ENCODE measurements at places on chromosomes 4 and X.

DNA sequence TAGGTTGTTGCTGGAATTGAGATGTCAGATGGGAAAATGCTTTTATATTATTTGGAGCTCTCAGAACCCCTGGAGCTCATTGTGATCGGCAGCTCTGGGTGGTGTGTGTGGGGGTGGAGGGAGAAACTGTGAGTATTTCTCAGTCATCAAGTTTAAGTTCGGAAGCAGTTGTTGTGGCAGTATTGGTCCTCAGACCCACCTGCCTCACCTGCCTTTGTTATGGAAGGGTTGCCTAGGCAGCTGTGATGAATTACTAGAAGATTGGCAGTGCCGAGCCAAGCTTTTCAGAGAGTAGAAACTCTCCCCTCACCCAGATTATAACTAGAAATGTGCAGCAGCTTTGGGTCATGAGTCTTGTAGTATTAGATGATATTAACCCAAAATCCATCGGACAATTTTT, 9.5 kb downstream of the IGSF1 start:
- no peak for DNase-seq

DNA sequence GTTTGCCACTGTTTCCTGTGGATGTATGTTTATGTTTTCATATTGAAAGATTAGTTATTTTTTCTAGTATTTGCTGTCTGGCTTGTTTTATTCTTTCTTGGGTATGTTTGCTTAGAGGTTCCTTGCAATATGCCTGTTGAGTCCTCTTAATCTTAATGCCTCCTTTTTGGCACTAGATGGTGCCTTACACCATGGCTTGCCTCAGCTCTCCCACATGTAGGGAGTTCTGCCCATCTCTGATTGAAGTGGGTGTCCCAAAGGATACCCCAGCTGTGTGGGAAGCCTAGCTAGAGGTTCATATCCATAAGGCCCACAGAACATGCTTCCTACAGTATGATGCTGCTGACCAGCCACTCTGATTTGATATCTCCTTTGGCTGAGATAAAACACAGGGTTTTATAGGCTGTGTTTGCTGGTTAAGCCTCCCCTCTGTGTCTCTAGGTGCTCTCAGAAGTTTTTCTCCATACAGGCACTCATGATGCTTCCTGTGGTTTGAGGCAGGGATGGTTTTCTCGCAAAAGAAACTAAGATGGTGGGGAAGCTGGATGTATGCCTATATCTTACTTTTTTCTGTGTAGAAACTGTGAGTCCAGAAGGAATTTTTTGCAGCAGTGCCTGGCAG, 162.4 kb downstream of the ASB9 start:
- DNase-seq: no peak

GRCh38 chr4:188246488-188246887, 107.2 kb downstream of the TRIML1 start:
- no peak for DNase-seq

DNA sequence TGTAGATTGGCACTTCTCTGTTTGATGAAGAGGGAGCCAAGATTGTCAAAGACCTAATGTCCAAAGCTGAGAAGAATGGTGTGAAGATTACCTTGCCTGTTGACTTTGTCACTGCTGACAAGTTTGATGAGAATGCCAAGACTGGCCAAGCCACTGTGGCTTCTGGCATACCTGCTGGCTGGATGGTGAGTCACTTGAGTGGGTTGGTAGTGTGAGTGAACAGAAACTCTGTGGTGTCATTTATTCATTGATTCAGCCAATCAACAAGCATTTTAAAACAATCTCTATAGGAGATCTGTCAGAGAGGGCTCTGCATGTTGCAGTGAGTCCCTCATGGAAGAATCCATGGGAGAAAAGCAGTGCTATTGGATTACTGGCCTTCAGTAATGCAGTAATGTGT, 16.3 kb downstream of the TAF9B start:
- DNase-seq: peak; percentile 10

- peak; percentile 83 for DNase-seq
Measured at GRCh38 chr4:55468724-55469123, 73.0 kb downstream of the TMEM165 start.

GRCh38 chrX:19089555-19090040, 32.7 kb downstream of the ADGRG2 start:
- DNase-seq: no peak

- no peak for DNase-seq
Measured at GRCh38 chrX:106615041-106615440, 3.3 kb downstream of the RADX start.

GRCh38 chr4:54256491-54257486, 27.7 kb downstream of the PDGFRA start:
- DNase-seq: no peak

DNA sequence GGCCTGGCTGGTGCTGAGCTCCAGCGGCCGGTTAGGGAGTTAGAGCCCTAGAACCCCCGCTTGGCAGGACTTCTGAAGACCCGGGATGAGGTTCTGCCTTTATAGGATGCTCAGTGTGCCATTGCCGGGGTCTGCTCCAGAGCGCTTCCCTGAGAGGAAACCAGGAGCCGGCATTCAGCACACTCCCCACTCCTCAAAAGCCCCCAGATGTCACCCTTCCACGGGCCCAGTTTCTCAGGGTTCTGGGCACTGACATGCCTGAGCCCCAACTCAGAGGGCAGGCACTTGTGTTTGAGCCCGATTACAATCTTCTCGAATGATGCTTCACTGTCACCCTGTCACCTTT, 6.5 kb downstream of the NKX3-2 start:
- no peak for DNase-seq

- peak; percentile 35 for DNase-seq
Measured at GRCh38 chr4:149549911-149550310, 265.7 kb downstream of the IQCM start.

- DNase-seq: no peak
Measured at GRCh38 chrX:45143455-45143854, 57.2 kb downstream of the DIPK2B start.

DNA sequence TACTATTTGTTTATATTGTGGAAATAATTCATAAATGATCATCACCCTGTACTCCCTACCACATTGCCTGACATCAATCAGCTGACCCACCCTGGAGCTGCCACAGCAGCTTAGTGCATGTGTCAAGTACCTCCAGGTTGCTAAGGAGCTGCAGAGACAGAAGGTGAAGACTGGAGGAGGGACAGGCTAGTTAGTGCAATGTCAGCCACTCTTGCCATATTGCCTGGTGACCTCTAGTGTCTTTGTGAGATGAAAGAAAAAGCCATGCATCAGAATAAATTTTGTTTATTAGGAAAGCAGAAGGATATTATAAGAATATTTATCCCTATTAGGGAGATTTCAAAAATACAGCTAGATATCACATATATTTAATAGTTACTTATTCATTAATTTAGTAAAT, 243.9 kb upstream of the FAT4 start:
- no peak for DNase-seq

DNA sequence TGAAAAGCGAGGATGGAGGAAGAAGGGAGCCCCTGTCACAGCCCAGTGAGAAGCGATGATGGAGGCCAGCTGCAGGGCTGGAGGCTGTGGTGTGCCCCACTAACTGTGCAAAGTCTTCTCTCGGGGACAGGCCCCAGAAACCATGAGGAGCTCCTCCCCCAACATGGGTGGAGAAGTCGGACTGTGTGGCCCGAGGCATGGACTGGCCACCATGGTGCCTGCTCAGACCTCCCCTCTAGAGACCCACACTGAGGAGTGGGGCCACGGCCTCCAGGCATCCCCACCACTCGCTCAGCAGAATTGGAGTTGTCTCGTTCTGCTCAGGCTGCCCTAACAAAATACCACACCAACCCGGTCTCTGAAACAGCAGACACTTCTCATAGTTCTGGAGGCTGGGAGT, 12.2 kb upstream of the PDE6B start:
- no peak for DNase-seq

GRCh38 chrX:48702716-48703115, 6.2 kb downstream of the SUV39H1 start:
- no peak for DNase-seq

DNA sequence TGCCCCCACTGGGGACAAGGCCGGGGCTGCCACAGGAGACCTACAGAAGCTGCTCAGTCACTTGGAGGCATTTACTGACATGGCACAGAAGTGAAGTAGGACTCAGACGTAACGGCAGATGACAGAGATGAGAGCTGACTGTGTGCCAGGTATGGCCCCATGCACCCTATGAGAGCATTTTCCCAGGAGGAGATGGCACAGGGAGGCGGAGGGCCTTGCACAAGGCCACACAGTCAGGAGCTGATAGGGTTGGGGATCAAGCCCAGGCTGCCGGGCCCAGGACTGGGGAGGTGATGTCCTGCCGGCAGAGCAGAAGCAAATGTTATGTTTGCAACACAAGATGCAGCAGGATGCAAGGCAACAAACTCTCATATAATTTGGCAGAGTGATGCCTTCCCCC, 34.1 kb downstream of the NAT8L start:
- no peak for DNase-seq

- peak; percentile 11 for DNase-seq
Measured at GRCh38 chr4:135244056-135244455, 1042.5 kb upstream of the PABPC4L start.

DNA sequence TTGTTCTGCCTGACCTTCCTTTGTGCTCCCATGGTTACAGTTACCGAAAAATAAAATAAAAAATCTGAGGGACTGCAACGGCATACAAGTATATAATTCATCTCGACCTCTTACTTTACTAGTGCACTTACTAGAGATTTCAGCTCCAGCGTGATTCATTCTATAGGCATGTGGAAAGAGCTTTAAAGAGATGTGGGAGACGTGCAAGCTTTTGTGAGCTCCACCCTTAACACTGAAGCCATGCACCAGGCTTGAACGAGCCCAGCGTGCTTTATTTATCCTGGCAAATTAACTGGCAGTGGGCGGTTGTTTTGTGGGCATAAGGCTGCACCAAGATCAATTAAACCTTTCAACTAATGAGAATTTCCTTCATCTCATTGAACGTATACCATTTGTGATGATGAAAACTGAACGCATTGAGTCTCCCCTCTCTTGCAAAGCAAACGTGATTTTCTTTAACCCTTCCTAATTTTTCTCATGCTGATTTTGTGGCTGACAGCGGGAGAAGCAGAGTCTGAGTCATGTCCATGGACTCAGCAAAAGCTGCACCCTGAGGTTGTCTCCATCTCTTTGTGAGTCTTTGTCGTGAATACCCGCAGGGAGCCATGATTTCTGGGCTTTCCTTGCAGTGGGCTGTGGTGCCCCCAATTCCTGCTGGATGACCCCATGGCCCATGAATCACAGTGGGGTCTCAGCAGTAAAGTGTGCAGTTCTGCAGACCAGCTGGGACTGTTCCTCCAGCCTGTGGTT, 60.1 kb downstream of the MXRA5 start:
- peak; percentile 82 for DNase-seq

- DNase-seq: peak; percentile 28
Measured at GRCh38 chr4:28369499-28369898, 1508.9 kb downstream of the STIM2 start.

DNA sequence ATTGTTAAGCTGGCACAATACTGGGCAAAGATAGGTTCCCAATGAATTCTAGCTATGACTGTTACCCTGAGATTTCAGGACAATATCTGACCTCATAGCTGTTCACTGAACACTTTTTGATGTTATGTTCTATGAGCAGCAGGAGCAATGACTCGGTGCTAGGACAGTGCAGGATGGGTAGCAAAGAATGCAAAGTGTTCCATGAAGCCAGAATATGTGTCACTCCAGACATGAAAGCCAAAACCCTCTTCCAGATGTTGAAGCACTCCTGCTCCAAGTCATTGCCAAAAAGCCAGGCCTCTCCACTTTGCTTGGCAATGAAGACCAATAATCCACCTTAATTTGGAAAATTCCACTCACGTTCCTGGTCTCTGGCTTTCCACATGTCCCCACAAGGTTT, 300.9 kb upstream of the CPEB2 start:
- no peak for DNase-seq

GRCh38 chrX:125132274-125132673, 187.4 kb upstream of the TEX13C start:
- DNase-seq: no peak

GRCh38 chr4:8225706-8226443, 26.8 kb downstream of the SH3TC1 start:
- DNase-seq: no peak

DNA sequence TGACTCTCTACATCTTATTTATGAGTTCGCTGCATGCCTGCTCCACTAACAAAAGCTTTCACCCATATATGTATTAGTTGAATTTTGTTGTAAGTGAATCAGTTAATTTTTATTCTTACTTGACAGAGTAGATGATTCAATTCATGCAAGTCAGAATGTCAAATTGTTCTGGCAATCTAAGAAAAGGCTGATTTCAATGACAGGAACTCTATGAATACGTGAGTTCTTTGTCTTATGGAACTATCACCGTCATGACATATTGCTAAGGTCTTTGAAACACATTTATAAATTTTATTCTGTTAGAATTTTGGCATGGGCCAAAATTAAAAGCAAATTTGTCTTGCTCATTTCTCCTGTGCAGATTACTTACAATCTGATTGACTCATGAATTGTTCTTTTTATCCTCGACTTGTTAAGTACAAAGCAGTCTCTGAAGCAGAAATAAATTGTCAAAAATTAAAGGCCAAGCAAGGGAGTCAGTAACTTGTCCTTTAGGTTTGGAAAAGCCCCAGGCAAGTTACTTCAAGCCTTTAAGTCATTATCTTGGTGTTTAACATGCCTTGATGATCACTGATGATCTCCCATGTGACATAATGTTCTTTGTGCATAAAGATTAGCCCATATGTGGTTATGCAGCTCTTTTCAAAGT, 89.0 kb upstream of the GC start:
- DNase-seq: no peak
